ENCODE measurements at places on chromosomes 13 and 19.

DNA sequence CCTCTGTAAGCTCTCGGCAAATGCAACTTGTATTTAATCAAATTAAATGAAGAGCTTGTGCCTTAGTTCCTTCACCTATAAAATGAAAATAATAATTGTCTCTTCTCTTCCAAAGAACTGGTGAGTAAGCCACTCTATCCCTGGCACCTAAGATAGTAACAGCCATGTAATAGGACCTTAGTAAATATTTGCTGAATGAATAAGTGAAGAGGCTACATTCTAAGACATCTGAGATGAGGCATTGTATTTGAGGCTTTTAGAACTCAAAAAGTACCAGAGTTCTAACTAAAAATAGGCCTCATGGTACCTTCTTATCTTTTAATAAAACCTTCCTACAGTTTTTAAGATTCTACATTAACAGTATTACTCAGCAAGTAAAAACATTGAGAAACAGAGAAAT, 17.3 kb upstream of the DCLK1 start:
- DNase-seq = no peak

DNA sequence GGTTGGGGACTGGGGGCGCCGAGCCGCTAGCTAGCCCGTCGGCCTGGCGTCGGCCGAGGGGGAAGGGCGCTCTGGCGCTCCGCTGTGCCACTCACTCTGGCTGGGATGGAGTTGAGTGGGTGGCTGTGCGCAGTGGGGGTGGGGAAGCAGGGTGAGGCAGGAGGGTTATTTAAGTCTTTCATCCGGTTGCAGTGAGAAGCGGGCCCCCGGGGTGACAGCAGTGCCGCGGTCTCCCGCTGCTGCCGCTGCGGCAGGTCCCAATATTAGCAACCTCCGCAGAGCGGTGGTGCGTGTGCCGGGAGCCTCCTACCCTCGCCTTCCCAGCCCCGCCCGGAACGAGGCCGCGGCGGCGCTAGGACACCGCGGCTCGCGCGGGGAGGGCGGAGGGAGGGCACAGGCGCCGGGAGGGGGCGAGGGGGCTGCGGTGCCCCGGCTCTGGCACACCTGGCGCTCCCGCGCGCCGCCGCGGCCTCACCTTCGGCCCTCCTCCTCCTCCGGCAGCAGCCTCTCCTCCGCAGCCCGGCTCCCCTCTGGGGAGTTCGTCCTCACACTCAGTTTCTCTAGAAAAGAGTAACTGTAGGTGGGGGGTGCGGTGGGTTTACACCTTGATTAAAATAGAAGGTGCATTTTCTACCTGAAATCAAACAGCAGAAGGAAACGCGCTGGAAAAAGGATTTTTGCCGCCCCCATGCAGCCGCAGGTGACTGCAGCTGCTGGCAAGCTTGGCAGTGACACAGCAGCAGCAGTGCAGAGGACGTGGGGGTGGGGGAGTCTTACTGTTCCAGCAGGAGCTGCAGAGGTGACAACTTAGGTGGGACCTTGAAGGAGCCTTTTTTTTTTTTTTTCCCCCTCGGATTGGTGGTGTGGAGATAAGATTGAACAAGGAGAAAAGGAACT, 4.5 kb downstream of the FGF9 start:
- no peak for DNase-seq

GRCh38 chr13:42116225-42116624, 67.8 kb downstream of the DGKH start:
- no peak for DNase-seq

DNA sequence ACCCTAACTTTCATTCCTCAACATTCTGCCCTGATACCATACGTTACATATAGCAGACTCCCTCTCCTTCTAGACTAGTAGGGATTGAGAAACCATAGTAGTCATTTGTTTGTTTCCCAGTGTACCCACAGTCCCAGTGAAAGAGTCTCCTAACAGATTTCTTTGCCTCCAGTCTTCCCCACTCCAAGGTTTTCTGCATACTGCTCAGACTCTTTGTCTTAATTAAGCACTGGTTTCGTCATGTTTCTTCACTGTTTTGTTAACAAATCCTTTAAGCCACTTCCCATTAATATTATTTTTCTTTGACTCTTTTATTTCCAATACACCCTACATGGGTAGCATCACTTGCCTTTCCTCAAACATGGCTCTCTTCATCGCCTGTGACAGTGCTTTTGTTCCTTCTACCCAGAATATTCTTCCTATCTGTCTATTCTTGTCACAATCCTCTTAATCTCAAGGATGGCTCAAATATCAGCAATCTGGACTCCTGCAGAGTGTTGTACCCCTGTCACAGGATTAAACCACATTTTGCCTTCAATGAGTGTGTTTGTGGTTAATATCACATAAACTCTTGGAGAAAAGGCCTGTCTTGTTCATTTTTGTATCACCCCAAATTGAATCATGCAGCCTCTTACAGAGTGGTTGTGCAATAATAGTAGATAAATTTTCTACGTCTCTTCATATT, 92.7 kb upstream of the KLF12 start:
- DNase-seq = no peak

GRCh38 chr19:33667141-33667650, 45.4 kb downstream of the CHST8 start:
- no peak for DNase-seq

Measured in retinal pigment epithelial cell (primary cell).